ENCODE measurements at places on chromosomes 6 and 20.

GRCh38 chr6:131000544-131000943 is 62.5 kb downstream of the EPB41L2 start:
- no peak for DNase-seq

DNA sequence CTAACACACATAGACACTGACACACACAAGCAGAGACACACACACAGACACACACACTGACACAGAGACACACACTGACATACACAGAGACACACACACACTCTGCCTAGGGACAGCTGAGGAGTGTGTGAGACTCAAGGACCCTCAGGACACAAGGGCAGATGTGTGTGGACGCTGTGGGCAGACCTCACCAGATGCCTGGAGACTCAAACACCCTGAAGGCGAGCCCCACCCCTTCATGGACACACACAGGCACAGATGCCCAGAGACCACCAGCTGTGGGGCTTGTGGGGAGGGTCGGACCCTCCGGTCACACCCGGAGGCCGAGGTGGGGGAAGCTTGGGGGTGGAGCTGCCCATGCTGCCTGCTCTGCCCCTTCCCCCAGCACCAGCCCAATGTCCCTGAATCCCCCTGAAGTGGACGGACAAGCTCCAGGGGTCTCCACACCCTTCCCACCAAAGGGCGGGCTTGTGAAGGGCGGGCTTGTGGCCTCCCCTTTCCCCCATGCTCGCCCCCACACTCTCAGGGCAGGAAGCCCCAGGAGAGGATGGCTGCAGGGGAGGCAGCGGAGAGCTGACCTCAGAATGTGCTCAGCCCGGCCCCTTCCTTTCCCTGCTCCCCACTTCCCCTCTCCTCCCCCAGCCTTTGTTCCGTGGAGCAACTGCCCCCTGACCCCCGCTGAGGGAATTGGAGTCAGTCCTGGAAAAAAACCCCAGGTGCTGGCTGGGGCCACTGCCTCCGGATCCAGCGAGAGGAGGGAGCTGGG is 13.9 kb upstream of the ABHD16B start:
- DNase-seq = no peak

GRCh38 chr6:11050731-11051130 is 6.6 kb upstream of the ELOVL2 start:
- peak; percentile 41 for DNase-seq

DNA sequence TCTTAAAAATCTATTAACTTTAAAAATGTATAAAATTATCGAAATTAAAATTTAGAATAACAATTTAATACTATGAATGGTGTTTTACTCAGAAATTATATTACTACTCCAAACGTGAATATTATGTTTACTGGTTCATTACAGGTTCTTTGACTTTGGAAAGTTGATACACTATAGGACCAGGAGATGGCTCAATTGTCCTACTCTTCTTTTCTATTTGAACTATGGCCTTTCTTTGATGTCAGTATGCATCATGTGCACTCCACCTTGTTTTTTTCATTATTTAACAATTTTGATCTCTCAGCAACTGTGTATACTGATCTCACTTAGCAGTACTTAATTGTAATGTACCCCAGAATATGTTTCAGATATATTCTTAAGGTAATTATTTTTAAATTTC is 391.5 kb upstream of the MANEA start:
- DNase-seq = no peak

GRCh38 chr6:168103050-168103830 is 24.2 kb upstream of the FRMD1 start:
- no peak for DNase-seq

GRCh38 chr20:50690650-50691572 is at the start of gene RIPOR3:
RIPOR3 (minus strand) TSS chr20:50691542; CDS start chr20:50691128, 414 bp downstream.
- no peak for DNase-seq

GRCh38 chr6:47111685-47112084 is 69.6 kb upstream of the ADGRF1 start:
- peak; percentile 56 for DNase-seq

DNA sequence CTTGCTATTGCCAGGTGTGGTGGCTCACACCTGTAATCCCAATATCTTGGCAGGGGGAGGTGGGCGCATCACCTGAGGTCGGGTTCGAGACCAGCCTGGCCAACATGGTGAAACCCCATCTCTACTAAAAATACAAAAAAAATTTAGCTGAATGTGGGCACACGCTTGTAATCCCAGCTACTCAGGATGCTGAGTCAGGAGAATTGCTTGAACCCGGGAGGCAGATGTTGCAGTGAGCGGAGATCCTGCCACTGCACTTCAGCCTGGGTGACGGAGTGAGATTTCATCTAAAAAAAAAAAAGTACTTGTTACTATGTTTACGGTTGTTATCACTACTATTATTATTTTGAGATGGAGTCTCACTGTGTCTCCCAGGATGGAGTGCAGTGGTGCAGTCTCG is 3.0 kb downstream of the PPT2 start:
- no peak for DNase-seq

GRCh38 chr20:2469991-2470422 is 582 bp downstream of the SNRPB start:
- peak; percentile 3 for DNase-seq

- DNase-seq = no peak
These were observed 7.7 kb upstream of the TTLL2 start for GRCh38 chr6:167317172-167317571.

GRCh38 chr20:38221119-38221589 is 39.4 kb downstream of the KIAA1755 start:
- peak; percentile 56 for DNase-seq

DNA sequence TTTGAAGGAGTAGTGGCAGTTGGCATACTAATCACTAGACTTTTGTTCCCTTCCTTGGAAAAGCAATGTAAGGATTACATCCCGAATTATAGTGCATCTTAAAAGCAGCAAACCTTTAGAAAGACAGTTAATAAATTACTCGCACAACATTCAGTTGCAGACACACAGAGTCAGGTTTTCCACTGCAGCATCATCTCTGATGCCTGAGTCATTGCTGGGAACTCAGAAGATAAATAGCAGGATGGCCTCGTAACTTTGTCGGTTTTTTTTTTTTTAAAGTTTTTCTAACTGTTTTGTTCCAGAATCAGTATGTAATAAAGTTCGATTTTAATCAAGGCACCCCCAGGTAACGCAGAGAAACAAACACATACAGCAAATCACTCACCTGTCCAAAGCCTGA is 34.3 kb downstream of the GJA10 start:
- peak; percentile 34 for DNase-seq

DNA sequence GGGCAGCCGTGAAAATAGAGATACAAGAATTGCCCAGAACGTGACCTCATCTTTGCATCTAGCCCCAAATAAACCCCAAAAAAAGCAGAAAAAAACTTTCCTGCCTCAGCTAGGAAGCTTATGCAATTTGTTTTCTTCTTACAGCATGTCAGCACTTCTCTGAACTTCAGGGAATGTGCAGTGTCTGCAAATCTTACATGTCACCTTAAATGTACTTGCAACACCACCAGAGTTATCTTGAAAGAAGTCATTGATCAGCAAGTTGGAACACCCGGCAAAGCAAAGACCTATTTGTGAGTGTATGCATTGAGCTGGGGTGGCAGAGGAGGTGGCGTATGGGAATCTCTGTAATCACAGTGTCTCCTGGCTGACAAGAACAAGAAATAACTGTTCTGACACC is 123.4 kb downstream of the PKHD1 start:
- no peak for DNase-seq

GRCh38 chr20:23889775-23890187 is 10.2 kb upstream of the CST5 start:
- DNase-seq = peak; percentile 7

DNA sequence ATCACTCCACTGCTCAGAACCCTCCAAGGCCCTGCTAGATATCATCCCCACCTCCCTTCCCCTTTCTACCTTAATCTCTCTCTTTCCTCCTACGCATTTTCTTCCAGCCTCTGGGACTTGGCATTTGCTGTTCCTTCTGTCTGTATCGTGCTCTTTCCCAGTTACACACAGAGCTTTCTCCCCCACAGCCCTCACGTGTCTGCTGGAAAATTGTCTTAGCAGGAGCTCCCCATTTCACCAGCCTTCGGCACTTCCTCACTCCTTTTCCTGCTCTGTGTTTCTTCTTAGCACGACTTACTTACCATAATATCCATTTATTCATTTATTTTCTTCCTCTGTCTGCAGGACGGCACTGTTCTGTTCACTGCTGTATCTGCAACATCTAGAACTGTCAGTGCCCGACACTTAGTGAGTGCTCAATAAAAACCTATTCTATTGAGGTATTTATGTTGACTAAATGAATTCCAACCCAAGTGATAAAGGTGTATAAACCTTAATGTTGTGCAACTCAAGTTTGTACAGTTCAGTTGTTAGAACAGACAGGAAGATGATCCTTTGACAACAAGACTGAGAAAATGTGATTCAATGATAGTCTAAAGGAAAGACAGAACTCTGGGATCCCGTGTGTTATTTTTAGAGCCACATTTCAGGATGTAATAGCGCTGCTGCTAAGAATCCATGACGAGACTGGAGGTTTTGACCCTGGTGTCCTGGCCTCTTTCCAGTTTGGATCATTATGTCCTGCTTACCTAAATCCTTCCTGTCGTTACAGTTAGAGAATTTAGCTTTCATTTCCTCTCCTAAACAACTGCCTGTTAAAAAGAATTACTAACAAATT is 170.1 kb upstream of the LAMP5 start:
- no peak for DNase-seq
